G401 (cell line): ENCODE measurements at places on chromosomes 2 and 18.
A peak's percentile ranks its signal among the peaks of the same experiment; 100 is the strongest.

GRCh38 chr18:13225261-13225660 lies 6.7 kb downstream of the LDLRAD4 start:
- DNase-seq, result no peak

DNA sequence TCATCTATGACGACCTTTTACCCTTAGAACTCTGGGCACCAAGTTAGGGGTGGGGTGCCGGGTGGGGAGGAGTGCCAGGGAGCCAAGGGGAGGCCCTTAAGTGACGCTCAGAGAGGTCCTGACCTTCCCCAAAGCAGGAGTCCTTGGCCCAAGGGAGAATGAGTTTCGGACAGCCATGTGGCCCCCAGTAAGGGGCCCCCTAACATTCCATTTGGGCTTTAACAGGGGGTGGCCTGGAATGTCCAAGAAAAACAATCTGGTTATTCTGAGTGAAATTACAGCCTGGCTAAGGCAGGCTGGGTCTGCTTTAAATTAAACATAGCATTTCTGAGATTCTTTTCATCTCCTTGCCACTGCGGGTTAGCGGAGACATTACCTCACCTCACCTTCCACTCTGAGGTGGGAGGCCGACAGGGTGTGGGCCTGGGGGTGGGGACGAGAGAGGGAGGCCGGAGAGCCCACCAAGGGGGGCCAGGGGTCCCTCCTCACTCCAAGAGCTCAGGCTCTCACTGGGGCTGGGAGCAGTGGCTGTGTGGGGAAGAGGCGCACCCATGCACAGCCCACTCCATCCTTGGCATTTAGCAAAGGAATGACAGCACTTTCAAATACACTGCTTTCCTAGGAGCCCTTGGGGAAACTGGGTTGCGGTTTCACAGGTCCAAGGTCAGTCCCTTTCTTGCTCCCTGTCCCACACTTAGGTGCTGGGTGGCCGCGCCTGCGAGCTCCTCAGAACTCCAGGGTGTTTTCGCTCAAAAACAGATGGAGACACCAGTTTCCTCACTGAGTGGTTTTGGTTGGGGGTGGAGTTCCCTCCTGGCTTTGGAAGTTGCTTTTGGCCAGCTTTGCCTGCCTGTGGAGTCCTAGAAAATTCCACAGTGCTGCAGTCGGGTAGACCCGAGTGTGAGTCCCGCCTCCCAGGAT lies 107.4 kb downstream of the POLR1A start:
- DNase-seq, result peak; percentile 76

GRCh38 chr18:79769698-79770500 lies 27.8 kb upstream of the KCNG2 start:
- DNase-seq, result no peak

- DNase-seq, result no peak
Observed at GRCh38 chr2:208172125-208172524, 8.7 kb upstream of the CRYGA start.

DNA sequence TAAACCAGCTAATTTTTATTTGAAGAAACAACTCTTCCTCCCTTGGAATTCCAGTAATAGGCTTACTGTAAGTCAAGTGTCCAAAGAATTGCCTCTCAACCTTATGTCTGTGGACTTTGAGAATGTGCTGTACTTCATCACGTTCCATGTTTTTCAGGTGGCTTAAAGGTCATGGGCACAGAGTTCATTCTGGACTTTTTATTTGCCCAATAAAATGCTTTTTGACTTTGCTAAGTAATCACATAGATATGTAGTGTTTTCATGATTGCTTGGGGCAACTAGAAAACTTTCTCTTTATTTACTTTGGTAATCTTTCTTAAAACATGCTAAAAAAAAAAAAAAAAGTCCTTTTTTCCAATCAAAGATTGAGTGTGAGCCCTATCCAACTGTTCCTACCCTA lies 10.4 kb upstream of the DNAH7 start:
- no peak for DNase-seq

- no peak for DNase-seq
Observed at GRCh38 chr2:239225371-239225851, 175.4 kb downstream of the HDAC4 start.

- no peak for DNase-seq
Observed at GRCh38 chr2:197877038-197877437, 72.6 kb downstream of the PLCL1 start.

- DNase-seq, result no peak
Observed at GRCh38 chr2:55155764-55156281, 76.3 kb downstream of the CLHC1 start.

DNA sequence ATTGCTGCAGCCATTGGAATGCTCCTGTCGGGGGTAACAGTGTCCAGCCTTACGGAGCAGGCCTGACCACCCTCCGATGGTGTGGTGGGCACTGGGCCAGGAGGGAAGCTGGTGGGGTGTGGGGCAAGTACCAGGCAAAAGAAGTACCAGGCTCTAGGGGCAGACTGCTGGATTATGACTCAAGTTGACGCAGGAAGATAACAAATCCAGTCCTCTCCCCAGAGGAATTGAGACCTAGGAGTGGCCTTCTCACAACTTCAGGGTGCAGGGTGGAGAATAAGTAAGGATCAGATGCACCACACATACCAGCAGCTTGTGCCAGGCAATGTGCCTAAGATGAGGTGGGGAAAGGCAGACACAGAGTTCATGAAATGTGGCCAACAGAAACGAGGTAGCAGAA lies 37.9 kb downstream of the SEMA4F start:
- no peak for DNase-seq

DNA sequence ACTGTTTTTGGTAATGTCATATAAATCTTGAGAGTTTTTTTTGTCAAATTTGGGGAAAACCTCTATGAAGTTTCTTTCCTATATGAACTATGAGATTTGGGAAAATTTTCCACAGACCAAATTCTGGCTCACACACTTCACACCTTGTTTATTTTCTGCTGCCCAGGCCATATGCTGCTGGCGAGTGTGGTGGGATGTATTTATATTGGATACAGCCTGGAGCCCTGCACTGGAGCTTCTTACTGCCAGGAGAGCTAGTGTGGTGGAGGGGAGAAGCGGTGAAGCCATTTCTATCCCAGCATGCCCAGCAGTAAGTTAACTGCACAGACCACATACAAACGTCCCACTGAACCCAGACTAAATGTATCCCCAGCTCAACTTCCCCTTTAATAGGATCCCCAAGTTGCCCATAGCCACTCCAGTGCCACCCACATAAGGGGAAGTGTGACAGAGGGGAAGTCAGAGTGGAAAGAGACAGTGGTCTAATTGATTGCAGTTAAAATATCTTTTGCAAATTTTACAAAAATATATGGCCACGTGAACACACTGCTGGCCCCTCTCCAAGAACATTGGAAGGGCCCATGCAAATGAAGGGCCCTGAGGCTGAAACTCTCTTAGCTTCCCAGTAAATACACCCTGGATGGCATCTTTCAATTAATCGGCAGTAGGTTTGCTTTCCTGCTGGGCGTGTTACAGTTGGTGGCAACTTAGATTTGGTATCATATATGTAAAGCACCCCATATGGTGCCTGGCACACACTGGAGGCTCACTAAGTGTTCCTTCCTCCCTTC lies 146.6 kb upstream of the ITGA6 start:
- DNase-seq, result no peak

DNA sequence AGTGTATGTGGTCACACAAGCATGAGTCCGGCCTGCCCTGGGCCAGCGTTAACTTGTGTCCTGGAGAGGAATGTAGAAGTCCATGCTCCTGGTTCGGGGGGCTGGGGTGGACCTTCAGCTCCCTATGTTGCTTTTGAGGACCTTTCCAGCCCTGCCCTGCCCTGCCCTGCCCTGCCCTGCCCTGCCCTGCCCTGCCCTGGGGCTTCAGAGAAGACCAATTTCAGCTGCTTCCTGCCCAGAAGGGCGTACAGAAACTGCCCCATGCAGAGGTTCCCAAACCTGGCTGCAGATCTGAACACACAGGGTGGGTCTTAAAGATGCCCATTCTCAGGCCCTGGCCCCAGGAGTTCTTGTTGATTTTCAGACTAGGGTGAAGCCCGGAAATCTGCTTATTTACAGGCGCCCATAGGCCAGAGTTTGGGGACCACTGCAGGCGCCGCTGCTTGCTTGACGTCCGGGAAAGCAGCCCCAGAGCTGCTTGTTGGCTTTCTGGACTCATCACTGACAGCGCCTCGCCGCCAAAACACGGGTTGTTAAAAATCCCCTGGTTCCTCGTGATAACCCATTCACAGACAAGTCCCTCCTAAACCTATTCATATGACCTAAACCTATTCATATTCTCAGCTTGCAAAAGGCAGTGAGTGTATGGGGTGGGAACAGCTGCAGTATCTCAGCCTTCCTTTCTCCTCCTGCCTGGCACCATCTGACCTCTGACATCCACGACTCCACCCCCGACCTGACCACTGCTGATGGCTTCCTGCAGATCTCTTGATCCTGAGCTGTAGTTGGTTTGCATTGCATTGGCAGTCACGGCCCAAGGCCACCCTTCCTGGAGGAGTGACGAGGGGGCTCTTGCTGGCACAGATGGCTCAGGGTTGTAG lies 198.3 kb downstream of the GLI2 start:
- DNase-seq, result no peak

DNA sequence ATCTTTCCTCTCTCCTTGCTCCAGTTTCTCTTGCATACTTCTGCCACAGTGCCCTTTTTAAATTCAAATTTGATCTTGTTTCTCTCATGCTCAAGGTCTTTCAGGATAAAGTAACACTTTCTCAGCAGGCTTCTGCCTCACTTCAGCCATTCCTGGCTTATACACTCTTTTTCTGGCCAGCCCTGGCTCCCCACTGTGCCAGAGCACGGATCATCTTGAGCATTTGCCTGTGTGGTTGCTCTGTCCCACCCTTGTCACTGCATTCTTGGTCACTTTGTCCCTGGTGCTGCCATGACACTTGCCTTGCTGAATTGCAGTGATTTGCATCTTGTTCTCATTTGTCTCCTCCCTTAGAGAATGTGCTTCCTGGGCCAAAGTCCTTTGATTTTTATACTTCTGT lies 634.3 kb downstream of the TMEM182 start:
- no peak for DNase-seq

DNA sequence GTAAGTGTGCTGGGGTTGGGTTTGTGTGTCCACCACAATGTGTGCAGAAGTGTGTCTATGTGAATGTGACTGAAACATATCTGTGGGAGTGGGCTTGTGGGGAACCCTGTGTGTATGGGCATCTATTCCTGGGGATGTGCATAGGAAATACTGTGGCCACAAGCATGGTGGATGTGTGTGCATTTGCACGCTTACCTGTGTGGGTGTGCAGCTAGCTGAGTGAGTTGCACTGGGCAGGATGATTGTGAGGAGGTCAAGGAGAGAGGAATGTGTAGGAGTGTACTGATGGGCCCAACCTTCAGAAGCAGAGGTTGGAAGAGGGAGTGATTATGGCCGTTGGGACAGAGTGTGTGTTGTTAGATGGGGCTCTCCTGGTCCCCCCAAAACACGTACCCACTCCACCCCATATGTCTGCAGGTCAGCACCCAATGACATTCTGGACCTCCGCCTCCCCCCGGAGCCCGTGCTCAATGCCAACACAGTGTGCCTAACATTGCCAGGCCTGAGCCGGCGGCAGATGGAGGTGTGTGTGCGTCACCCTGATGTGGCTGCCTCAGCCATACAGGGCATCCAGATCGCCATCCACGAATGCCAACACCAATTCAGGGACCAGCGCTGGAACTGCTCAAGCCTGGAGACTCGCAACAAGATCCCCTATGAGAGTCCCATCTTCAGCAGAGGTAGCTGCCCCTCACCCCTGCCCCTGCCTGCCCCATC lies 1.2 kb downstream of the WNT10A start:
- DNase-seq, result no peak

DNA sequence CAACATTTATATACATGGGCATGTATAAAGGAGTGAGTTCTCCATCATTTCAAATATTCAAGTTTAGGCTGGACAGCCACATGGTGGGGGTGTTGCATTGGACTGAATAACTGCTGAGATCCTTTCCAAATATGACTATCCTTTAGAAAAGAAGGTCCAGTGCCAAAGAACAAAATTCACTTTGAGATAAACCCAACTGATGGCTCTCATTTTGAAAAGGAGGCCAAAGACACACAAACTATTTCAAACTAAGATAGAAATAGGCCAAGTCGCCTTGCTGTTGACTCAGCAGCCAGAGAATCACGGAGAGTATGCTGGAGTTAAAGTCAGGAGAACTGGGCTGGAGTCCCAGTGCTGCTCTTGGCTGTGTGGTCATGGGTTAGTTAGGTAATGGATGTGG lies 204.5 kb upstream of the LRATD1 start:
- no peak for DNase-seq

- no peak for DNase-seq
Observed at GRCh38 chr2:168182550-168183249, 64.7 kb downstream of the STK39 start.

DNA sequence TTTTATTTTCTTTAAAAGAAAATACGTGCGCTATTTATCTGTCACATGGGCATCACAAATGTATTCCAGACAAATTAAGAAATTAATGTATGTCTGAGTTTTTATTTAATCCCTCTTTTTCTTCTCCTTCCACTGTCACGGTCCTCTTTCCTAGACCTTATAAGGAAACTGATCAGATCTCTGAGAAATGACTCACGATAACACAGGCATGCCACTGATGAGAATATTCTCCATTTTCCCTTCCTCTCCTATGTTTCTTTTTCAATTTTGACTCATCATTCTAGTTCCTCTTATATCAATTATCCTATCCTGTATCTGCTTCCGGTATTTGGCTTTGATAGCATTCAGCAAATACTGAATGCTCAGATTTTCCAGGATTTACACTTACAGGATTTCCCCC lies 121.8 kb downstream of the DSC3 start:
- no peak for DNase-seq

DNA sequence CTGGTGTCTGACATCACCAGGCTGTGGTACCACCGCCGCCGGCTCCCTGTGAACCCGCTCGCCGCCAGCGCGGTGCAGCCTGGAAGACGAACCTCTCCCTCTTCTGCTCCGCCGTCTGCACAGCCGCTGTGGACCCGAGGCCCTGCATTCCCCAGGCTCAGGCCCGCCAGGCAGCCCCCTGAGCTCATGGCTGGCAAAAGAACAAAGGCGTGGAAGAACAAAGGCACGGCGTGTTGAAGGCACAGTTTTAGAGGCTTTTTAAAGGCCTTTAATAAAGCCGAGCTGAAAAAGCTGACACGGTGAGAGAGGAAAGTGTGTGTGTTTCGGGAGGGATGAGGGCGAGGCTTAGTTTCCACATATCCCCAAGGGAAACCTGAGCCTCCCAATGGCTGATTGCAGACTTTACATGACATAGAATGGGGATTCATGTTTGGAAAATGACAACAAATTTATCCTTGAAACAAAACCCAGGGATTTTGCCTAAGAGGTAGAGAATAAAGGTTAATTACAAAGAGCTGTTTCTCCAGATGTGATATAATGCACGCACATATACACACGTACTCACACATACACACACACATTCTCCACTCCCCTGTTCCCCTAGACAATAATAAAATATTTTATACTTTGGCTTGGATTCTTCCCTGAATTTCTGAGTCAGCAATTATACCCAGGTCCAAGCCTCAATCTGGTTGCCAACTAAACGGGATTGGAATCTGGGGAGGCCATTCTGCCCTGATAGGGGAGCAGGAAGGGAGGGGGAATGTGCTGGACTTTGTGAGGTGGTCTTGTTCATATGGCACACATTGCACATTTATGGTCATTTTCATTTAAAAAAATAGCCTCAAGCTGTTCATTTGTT lies 39.7 kb downstream of the RFX8 start:
- DNase-seq, result no peak
